ENCODE measurements at places on chromosomes 3 and 15.

GRCh38 chr15:71548401-71548807 is 261.9 kb upstream of the NR2E3 start:
- DNase-seq, result no peak

GRCh38 chr3:167973046-167973445 is 122.7 kb downstream of the GOLIM4 start:
- DNase-seq, result no peak

GRCh38 chr3:50322386-50323091 is at the start of gene HYAL2:
HYAL2 (minus strand) TSS chr3:50322745; CDS start chr3:50320489, 2,256 bp downstream.
- peak; percentile 81 for DNase-seq

- no peak for DNase-seq
Observed at GRCh38 chr3:71436337-71436736, 147.2 kb downstream of the FOXP1 start.

DNA sequence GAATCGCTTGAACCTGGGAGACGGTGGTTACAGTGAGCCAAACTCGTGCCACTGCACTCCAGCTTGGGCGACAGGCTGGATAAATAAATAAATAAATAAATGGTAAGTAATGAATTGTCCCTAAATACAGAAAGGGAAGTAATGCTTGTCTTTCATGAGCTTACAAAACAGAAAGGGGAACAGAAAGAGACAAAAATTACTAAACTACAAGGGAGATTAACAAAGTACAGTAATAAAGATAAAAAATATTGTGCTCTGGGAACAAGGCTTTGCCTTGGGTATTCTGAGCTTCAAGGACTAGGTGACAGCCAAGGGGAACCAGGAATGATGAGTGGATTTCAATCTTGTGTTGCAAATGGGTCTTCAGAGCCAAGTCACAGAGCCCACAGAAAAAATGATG is 9.2 kb upstream of the HLTF start:
- DNase-seq, result no peak

All from sciatic nerve (tissue), 2 donors.